ENCODE measurements at places on chromosomes 6 and 20.

GRCh38 chr20:64042054-64042781 lies 6.2 kb downstream of the C20orf204 start:
- no peak for DNase-seq

DNA sequence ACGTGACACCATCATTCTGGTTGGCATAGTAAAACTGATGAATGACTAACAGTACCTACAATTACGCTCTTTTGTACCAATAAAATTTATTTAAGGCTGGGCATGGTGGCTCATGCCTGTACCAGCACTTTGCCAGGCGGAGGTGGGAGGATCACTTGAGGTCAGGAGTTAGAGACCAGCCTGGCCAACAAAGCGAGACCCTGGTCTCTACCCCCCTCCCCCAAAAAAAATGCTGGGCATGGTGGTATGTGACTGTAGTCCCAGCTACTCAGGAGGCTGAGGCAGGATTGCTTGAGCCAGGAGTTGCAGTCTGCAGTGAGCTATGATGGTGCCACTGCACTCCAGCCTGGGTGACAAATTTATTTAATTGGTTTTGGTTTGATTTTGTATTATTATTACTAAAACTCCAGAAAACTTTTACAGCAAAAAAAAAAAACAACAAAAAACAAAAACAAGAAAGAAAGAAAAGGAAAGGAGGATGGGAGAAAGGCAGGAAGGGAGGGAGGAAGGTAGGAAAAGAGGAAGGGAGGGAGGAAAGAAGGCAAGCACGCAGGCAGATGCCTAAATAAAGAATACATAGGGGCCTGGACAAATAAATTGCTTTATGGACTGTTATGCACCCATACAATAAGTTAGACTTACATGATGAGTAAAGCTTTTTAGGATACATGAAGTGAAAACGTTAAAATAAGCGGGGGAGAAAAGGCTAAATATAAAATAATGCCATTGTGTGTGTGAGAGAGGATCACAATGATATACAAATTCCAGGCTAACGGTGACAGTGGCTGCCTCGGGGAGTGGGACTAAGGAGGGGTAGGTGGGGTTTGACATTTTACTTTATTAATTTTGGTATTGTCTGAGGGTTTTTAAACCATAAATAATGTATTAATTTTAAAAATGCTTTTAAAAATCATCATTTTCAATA lies 682 bp upstream of the ZSCAN9 start:
- no peak for DNase-seq

- DNase-seq, result no peak
Measured at GRCh38 chr6:75109765-75110164, 96.1 kb downstream of the COL12A1 start.

DNA sequence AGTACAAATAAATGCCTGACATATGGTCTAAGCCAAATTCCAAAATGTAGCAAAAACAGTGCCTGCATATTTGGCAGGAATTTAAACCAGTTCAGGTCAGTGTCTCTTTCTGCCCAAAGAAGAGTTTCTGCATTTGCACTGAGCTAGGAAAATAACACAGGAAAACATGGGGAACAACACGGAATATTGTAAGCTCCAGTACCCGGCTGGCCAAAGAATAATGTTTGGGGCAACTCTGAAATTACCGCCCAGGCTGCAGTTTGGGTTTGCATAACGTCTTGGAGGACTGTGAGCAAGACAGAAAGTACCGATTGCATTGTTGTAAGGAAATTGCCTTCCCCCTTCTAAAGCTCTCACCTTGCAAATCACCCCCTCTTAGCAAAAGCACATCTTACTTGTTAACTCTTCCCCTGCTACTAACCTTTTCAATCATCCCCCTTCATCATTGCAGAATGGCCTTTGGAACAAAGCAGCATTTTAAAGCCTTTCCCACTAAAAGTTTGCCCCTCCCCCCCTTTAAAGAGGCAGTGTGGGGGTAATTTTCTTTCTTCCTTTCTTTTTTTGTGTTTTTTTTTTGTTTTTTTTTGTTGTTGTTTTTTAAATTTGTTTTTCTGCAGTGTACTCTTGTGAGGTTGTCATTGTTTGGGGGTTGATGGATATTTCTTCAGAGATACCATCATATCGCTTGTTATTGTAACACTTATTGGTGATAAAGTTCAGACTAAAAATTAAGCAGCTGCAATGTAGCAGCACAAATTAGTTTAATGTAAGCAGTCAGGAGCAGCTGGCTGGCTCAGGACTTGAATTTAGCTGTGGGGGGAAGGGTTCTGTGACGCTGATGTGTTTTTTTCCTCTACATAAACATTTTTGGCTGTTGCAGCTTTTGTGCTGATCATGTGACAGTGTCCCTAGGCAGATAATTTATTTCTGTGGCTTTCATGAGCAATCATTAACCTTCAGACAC lies 100.0 kb upstream of the CITED2 start:
- no peak for DNase-seq

DNA sequence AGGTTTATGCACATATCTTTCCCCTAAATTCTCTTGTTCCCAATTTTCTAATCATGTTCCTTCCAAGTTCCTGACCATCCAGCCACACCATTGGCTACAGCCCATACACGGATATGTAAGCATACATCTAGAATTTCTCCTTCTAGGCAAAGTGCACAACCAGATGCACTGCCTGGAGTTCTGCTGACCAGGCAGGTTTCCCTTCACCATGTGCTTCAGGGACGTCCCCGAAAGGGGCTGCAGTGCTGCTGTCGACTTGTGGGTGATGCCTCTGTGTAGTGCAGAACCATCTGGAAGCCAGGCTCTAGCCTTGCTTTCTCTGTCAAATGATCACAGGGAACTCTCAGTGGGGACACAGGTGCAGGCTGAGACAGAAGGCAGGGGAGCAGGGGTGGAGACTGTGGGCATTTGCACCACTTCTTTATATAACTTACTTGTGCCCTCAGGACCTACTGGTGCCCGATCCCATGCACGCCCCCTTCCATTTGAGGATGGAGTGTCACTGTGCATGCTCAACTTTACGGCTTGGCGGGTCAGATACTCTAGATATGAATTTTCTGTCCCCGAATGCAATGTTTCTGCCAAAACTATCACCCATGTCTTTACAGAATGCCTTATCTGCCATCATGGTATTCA lies 37.5 kb upstream of the SMOC2 start:
- DNase-seq, result no peak

DNA sequence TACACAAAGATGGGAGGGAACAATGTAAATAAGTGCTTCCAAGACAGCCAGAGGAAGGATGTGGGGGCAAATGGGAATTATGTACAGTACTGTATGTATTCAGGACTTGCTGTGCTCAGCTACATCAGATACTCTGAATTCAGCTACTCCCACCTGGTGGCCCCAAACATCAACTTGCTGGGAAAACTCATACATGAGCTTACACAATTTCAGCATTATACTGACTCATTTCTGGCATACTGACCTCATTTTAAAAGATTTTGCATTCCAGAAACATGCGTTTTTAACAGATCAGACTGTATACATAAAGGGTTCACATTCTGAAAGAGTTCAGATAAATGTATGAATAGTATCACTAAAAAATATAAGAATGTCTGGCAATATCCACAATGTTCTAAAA lies 59.7 kb downstream of the GPX5 start:
- DNase-seq, result no peak

- DNase-seq, result no peak
Measured at GRCh38 chr6:79372757-79373156, 138.3 kb upstream of the HMGN3 start.

DNA sequence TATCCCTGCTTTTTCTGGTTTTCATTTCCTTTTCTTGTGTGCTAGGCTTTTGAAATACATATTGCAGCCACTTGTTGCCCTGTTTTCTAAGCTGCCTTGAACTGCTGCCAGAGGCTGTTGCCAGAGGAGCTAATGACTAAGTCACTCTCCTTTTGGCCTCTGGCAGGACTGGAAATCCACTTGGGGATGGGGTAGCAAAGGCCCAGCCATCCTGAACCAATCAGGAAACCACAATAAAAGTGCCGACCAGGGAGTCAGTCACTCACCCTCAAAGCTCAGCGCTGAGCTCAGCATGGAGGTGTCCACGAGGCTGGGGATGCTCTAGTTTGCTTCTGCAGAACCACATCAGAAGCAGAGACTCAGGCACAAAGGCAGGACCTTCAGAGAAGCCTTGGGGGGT lies 813.0 kb downstream of the DHX35 start:
- DNase-seq, result no peak

- no peak for DNase-seq
Measured at GRCh38 chr6:126803769-126804168, 314.7 kb upstream of the RSPO3 start.

GRCh38 chr20:59938696-59939051 lies 1.4 kb downstream of the PPP1R3D start:
- no peak for DNase-seq

- DNase-seq, result no peak
Measured at GRCh38 chr6:144075875-144076274, 19.5 kb downstream of the SF3B5 start.

Data from immature natural killer cell (primary cell).